ENCODE measurements at places on chromosomes 3 and 15.

- no peak for DNase-seq
These were observed 106.5 kb upstream of the ACP3 start for GRCh38 chr3:132210476-132211346.

- DNase-seq, result no peak
These were observed 52.5 kb downstream of the PIAS1 start for GRCh38 chr15:68106656-68107055.

- no peak for DNase-seq
These were observed 35.4 kb downstream of the CD200R1L start for GRCh38 chr3:112811131-112811884.

GRCh38 chr15:84699538-84700191 is 16.3 kb downstream of the SEC11A start:
- DNase-seq, result no peak

- no peak for DNase-seq
These were observed 39.6 kb upstream of the GYG1 start for GRCh38 chr3:148951599-148952361.

DNA sequence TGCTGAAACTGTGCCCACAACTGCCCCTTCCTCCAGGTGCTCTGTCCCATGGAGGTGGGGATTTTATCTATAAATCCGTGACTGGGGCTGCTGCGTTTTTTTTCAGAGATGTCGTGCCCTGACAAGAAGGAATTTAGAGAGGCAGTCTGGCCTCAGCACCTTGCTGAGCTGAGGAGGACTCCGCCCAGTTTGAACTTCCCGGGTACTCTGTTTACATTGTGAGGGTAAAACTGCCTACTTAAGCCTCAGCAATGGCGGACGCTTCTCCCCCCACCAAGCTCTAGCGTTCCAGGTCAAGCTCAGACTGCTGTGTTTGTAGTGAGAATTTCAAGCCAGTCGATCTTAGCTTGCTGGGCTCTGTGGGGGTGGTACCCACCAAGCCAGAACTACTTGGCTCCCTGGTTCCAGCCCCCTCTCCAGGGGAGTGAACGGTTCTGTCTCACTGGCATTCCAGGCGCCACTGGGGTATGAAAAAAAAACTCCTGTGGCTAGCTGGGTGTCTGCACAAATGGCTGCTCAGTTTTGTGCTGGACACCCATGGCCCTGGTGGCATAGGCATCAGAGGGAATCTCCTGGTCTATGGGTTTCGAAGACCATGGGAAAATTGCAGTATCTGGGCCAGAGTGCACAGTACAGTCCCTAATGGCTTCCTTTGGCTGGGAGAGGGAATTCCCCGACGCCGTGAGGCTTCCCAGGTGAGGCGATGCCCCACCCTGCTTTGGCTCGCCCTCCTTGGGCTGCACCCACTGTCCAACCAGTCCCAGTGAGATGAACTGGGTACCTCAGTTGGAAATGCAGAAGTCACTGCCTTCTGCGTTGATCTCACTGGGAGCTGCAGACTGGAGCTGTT is 68.5 kb upstream of the SGO1 start:
- DNase-seq, result no peak

GRCh38 chr15:91844928-91845327 is 8.6 kb upstream of the SLCO3A1 start:
- no peak for DNase-seq

GRCh38 chr15:93074599-93074998 is 14.4 kb downstream of the RGMA start:
- DNase-seq, result no peak

DNA sequence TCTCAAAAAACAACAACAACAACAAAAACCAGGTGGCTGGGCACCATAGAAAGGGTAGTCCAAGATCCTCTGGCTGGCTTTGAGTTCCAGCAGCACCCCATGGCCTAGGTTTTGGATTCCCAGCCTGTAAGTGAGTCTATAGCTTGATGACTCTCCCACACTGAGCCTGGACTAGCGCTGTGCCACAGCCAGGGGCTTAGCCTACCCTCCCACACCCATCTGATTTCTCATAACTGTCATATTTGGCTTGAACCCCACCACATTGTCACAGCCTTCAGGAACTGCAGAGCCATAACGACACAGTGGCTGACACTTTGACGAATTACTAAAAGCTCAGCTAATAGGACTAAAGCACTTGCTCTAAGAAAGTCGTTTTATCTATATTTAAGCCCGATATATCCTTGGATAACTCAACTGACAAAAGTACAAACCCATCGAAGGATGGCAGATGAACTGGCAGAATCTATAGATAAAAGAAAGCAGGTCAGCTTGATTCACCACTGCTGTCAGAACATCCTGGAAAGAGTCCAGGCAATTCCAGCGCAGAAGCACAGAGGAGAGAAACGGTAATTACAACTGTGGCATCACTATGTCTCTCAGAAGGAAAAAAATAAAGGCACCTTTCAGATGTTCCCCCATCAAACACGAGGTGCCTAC is 62.1 kb downstream of the HOMER2 start:
- no peak for DNase-seq

- DNase-seq, result no peak
These were observed 29.1 kb upstream of the PDZRN3 start for GRCh38 chr3:73653877-73654276.

GRCh38 chr3:52001443-52001974 is 5.8 kb upstream of the RPL29 start:
- DNase-seq, result peak; percentile 74

GRCh38 chr3:59186725-59187124 is 136.9 kb upstream of the CFAP20DC start:
- no peak for DNase-seq

GRCh38 chr3:57126244-57126643 is 38.9 kb downstream of the IL17RD start:
- no peak for DNase-seq

DNA sequence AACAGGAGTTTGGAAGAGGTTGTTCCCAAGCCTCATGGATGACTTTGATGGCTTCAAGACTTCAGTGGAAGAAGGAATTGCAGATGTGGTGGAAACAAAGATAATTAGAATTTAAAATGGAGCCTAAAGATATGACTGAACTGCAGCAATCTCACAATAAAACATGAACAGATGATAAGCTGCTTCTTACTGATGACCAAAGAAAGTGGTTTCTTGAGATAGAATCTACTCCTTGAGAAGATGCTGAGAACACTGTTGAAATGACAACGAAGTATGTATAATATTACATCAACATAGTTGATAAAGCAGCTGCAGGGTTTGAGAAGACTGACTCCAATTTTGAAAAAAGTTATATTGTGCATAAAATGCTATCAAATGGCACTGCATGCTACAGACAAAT is 21.2 kb downstream of the MYO9A start:
- DNase-seq, result no peak

DNA sequence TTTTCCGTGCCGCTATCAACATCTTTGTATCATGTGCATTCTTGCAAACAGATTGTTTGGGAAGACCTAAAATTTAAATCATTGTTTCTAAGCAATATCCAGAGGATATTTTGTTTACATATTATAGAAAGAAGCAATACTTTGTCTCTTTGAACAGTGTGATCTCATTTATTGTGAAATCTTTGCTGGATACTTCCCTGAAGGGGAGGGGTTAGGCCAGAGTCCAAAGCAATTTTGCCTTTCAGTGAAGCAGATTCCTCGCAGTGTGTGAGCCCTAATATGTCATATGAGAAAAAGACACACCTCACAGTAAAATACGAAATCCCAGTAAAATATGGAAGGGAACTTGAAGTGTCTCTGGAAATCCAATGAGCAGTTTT is 158.7 kb upstream of the SLCO3A1 start:
- no peak for DNase-seq

DNA sequence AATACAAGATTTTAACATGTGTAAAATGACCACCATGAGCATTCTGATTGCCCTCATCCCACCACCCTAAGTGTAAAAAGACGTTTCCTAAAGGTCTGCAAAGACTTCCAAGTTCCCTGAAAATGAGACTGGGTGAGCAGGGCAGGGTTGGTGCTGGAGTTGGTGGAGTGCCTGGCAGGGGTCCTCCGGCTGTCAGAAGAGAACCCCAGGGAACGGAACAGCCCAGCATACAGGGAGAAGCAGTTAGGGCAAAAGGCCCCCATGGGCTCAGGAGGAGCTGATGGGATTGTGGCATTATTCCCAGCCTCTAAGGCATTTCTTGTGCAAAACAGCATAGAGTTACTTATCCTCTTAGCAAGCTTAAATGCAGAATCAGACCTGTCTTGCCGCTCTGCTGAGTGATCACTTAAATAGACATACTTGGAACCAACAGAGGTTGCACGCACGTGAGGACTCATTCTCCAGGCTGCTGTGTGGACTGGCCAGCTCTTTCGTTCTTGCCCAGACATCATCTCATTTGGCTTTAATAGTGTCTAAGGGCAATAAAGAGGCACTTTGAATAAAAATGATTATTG is 36.0 kb downstream of the XYLB start:
- DNase-seq, result no peak

- no peak for DNase-seq
These were observed 411 bp upstream of the C3orf70 start for GRCh38 chr3:185153171-185153771.

- no peak for DNase-seq
These were observed 180.3 kb downstream of the ABHD5 start for GRCh38 chr3:43870844-43871626.

DNA sequence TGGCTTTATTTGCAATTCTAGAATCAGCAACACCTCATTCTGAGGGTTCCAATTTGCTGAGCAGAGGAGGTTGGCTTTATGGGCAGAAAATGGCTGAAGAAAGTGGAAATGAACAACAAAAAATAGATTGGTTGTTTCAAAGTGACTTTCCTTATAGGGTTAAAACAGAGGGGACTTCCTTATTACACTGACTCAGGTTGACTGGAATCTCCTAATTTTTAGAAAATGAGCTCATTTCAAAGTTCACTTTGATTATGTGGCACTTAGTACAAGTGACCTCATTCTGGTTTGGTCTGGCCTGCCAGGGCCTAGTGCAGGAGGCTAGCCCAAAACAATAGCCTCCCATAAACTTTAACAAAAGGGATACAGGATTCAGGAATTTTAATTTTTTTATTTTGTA is 41.4 kb downstream of the NFKBIZ start:
- no peak for DNase-seq

- DNase-seq, result no peak
These were observed 410 bp downstream of the LRRC49 start for GRCh38 chr15:70892912-70893560.

DNA sequence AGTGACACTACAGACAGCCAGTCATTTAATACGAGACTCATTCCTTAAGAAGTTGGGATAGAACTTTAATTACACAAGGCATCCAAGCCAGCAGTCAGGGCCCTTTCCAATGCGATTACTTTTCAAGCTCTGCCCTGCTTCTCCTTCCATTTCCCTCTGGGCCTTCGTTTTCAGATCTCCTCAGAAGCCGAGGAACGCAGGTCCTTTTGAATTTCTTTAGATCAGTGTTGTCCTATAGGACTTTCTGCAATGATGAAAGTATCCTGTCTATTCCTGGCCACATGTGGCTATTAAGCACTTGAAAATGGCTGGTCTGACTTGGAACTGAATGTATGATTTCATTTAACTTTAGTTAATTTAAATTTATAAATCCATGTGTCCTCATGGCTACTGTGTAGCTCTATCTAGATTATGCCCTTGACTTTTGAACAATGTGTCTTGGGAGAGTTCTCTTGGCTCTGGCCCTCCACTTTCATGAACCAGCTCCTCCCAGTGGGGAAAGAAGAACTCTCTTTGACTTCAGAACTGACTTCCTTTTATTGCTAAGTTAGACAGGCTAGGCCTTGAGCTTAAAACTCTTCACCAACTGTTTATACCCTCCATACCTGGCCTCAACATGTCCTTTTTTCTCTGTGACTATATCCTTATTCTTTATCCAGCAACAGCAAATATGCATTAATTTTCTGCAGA is 22.6 kb downstream of the TGFBR2 start:
- no peak for DNase-seq

All from activated T-helper 1 cell treated with anti-CD3 and anti-CD28 coated beads, Interleukin-2, amount 50 U/mL, for 16 hours (primary cell).